ENCODE measurements at places on chromosomes 2 and 18.

GRCh38 chr18:12099160-12099559, 5.5 kb downstream of the ANKRD62 start:
- no peak for DNase-seq

DNA sequence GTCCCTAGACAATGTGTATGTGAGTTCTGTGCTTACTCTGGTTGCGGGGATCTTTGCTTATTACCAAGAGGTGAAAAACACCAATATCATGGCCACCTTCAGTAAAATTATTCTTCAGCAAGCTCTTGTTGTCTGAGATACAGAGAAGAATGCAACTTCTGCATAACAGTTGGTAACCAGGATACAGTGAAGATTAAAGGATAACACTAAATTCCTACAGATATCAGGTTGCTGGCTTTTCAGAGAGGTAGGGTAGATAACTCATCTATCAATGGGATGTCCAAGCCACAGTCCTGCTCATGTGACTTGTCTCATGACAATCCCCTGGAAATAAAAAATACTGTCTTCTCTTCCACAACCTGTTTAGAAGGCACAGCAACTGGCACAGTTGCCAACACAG, 308.5 kb downstream of the TNS1 start:
- DNase-seq = no peak

DNA sequence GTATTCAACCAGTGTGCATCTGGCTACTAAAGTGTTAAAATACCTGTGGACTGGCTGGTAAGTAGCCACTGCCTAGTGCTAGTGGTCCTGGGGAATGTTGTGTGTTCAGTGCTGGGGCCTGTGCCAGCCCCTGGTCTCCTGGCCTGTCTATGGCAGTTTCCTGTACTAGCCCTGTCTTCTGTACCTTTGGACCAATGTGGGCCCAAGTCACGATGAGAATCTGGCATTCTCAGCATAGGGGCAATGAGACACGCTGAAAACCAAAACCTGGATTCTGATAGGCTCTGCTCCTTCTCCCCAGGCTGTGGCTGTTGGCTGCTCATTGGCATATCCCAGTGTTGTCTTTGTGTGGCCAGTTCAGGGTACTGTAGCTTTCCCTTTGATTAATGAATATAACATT, 170.4 kb downstream of the PTPRM start:
- no peak for DNase-seq

DNA sequence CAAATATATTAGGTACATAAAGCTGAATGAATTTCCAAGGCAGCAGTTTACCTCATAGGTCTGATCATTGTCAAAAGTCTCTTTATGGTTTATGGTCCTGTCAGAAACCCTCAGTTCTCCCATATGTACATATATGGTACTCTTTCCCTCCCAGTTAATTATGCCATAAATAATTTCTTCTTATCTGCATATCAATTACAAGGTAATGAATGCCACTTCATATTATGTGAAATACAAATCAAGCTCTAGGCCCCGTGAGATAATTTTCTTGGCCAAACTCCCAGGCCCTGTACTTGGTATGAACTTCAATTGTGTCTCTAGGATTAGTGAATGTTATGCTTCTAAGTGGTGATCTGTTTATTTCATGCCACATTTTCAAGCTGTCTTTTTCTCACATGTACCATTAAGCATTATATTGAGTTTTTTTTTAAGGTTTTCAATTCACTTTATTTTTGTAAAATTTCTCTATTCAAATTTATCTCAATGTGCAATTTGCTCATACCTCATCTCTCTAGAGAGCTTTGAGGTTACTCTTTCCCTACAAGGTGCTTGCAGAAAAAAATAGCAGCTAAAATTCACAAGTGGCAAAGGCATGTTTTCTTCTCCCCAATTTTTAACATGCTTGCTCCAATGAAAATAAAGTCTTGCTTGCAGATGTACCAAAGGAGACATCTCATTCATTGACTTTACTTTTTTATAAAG, 430.6 kb upstream of the VRK2 start:
- DNase-seq = no peak

- no peak for DNase-seq
Measured at GRCh38 chr18:79502782-79503181, 107.1 kb downstream of the NFATC1 start.

DNA sequence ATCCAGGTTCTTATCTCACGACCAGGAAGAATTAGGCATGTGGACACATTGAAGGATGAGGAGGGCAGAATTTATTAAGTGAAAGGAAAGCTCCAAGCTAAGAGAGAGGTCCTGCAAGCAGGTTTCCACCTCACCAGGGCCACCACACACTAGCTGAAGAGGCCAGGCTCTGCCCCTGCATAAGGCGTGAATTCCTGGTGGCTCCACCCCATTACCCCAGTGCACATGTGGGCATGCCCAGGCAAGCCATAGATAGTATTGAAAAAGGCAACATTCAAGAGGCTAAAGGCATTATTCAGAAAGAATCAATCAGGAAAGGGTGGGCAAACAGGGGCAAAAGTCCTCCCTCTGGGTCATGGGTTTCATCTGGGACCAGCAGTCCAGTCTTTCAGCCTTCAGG, 30.9 kb upstream of the GRP start:
- DNase-seq = no peak

- DNase-seq = no peak
Measured at GRCh38 chr2:27243391-27244130, 19.3 kb downstream of the SLC30A3 start.

All from GM12864 (cell line).